ENCODE measurements at places on chromosomes 13 and 19.

DNA sequence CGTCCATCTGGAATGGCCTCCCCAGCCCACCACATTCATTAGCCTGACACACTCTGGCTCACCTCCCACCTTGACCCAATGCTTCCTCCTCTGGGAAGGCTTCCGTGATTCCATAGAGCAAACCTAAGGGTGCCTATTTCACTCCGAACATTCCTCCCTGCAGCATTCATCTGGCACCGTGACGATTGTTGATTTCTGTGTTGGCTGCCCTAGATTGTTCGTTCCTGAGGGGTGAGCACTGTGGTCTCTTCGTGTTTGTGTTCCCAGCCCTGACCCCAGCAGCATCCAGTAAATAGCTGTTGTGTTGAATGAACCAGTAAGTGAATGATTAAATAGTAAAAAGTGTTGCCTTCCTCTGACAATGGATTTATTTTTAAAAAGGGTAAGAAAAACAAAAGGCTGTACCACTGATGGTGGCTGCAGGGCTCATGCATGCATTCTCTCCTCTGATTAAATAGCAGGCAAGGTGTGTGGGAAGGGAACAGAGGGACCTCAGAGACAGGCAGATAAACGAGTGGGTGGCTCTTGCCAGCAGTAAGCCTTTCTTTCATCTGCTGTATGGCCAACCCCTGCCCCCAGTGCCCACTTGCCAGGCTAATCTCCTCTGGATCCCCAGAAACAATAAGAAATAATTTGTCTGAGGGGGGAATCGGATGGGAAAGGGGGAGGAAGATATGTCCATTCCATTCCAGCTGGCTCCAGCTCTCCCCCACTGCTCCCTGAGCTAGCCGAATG is 48.4 kb upstream of the CACNA1A start:
- DNase-seq, result no peak

- no peak for DNase-seq
Measured at GRCh38 chr13:26541678-26542568, 15.6 kb upstream of the WASF3 start.

- DNase-seq, result no peak
Measured at GRCh38 chr13:110989331-110989730, 74.5 kb upstream of the ANKRD10 start.

- DNase-seq, result no peak
Measured at GRCh38 chr13:40152145-40152544, 496.7 kb downstream of the COG6 start.

All from BE2C (cell line).